ENCODE measurements at places on chromosomes 16 and 17. TPM values are rescaled to one million over a fixed set of nuclear protein-coding genes. Genes with fewer than 3 reads are reported as not detected.

Gene RHBDL1
- polyA plus RNA-seq, result 2.6 TPM

Gene SLFN12L
- 1.4 TPM for polyA plus RNA-seq

Gene HSPB9
- polyA plus RNA-seq, result 0.40 TPM

Gene CCDC200
- 47.1 TPM for polyA plus RNA-seq

Gene KCNH6
- polyA plus RNA-seq, result 6.9 TPM

Gene NGFR
- 20.4 TPM for polyA plus RNA-seq

Gene CEP95
- polyA plus RNA-seq, result 87.5 TPM

- H3K4me1 ChIP-seq, result peaks cover 6% of the 10 kb centered on the region
- no peak overlapping the region for H3K27ac ChIP-seq
- DNase-seq, result peak; percentile 19
- no peaks in the 10 kb centered on the region for H3K36me3 ChIP-seq
- peaks cover 34% of the 10 kb centered on the region for H3K27me3 ChIP-seq
Observed at GRCh38 chr16:47142821-47143676, 696 bp downstream of the NETO2 start.

DNA sequence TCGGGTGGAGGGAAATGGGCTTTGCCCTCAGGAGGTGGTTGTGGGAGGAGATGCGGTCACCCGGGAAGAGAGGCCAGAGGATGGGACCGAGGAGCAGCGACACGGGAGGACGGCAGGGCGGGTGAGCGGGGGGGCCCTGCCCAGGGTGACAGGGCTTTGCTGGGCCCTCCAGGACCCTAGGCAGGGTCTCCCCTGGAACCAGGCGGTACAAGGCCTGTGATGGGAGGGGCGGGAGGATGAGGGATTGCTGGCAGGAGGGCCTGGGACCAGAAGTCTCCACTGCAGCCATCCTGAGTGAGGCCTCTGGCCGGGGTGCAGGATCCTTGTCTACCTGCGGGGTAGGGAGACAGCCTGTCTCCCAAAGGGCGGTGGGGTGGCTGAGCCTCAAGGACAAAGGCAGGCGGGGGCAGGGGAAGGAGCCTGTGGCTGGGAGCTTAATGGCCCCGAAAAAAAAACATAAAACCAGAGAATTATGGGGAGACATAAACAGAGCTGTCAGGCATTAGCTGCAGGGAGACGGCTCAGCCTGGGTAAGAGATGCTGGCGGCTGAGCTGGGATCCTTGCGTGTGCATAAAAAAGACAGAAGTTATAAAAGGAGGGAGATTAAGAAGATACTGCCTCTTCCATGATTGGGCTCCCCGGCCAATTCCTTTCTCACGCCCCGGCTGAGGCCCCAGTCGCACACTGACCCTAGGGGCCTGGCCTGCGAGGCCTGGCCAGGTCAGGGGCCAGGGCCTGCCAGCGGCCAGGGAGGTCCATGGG lies 66.7 kb downstream of the SREBF1 start:
- H3K36me3 ChIP-seq, result peaks cover 3% of the 10 kb centered on the region
- no peaks in the 10 kb centered on the region for H3K27me3 ChIP-seq
- H3K4me3 ChIP-seq, result no peak overlapping the region
- peak overlapping the region; percentile 2 for H3K27ac ChIP-seq
- no peak for DNase-seq

DNA sequence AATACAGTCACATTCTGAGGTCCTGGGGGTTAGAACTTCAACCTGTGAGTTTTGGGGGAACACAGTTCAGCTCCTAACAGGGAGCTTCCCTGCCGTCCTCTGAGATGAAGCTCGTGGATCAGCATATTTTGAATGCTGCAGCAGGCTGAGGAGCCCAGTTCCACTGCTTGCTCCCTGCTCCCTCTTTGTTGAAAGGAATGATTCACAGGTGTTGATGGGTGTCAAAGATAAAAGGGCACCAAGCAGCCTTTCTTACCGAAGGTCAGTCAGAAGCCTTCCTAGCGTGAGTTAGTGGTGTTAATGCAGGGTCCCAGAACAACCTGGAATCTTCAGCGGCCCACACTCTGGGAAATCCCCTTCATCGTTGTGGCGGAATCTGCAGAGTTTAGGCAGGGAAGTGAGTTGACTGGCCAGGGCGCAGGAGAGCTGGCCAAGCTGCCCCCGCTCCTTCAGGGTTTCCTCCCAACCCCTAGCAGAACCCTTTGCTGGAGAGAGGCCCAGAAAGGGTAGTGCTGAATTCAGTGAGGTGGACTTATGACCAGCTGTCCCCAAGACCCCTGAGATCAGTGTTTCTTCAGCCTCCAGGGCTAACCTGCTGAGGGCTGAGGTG lies 114.8 kb downstream of the GNAO1 start:
- no peak overlapping the region for H3K27ac ChIP-seq
- H3K27me3 ChIP-seq, result no peaks in the 10 kb centered on the region
- no peaks in the 10 kb centered on the region for H3K4me1 ChIP-seq

GRCh38 chr17:36825951-36826350 lies 111.3 kb upstream of the LHX1 start:
- H3K27ac ChIP-seq, result no peak overlapping the region
- H3K4me1 ChIP-seq, result no peaks in the 10 kb centered on the region
- H3K4me3 ChIP-seq, result no peak overlapping the region
- no peaks in the 10 kb centered on the region for H3K36me3 ChIP-seq
- DNase-seq, result no peak

- H3K27ac ChIP-seq, result no peak overlapping the region
- H3K4me3 ChIP-seq, result no peak overlapping the region
- DNase-seq, result no peak
Observed at GRCh38 chr17:48644910-48645557, 18.9 kb upstream of the HOXB9 start.

GRCh38 chr17:66349521-66350254 lies 47.3 kb downstream of the PRKCA start:
- H3K4me3 ChIP-seq, result no peak overlapping the region
- H3K27me3 ChIP-seq, result no peaks in the 10 kb centered on the region
- no peak for DNase-seq
- no peaks in the 10 kb centered on the region for H3K36me3 ChIP-seq

- peaks cover 16% of the 10 kb centered on the region for H3K27me3 ChIP-seq
- H3K27ac ChIP-seq, result no peak overlapping the region
- no peak overlapping the region for H3K4me3 ChIP-seq
- H3K36me3 ChIP-seq, result no peaks in the 10 kb centered on the region
Observed at GRCh38 chr16:66272461-66272860, 94.0 kb upstream of the CDH5 start.

DNA sequence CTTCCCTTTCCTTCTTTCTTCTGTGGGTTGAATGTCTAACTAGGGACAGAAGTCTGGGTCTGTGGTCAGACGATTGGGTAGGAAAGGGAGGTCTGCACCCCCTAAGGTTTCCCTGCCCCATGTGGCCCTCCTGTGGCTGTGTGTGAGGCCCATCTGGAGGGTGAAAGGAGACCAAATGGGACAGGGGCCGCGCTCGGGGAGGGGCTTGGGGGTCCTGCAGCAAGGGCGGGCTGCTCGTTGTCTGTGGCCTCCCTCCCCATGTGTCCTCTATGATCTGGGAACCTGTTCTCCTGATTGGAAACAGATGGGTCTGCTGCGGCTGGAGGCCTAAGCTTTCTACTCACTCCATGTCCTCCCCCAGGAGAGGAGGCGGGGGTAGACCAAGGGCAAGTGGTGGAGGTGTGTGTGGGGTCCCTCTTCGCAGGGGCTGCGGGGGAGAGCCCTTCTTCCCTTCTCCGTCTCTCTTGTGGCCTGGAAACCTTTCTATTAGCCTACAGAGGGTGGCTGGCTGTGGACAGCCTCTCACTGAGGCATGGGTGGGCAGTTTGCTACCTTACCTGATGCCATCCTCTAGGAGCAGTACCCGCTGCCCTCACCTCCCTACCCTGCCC lies 18.6 kb downstream of the IGFBP4 start:
- DNase-seq, result no peak
- no peaks in the 10 kb centered on the region for H3K27me3 ChIP-seq
- no peak overlapping the region for H3K4me3 ChIP-seq
- H3K36me3 ChIP-seq, result peaks cover 2% of the 10 kb centered on the region

DNA sequence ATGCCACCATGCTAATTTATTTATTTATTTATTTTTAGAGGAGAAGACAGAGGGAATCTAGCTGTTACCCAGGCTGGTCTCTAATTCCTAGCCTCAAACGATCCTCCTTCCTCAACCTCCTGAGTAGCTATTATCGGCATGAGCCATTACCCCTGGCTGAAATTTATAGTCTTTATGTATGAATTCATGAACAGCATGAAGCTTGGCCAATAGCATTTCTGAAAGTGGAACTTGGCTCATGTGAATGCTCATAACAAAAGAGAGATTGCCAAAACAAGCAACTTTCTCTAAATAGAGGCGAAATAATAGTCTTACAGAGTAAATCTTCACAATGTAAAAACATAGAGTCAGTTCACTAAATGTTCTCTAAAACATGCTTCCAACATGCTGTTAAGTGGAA lies 30.1 kb upstream of the SMURF2 start:
- no peak for DNase-seq
- no peaks in the 10 kb centered on the region for H3K4me1 ChIP-seq
- H3K36me3 ChIP-seq, result no peaks in the 10 kb centered on the region
- H3K4me3 ChIP-seq, result no peak overlapping the region

DNA sequence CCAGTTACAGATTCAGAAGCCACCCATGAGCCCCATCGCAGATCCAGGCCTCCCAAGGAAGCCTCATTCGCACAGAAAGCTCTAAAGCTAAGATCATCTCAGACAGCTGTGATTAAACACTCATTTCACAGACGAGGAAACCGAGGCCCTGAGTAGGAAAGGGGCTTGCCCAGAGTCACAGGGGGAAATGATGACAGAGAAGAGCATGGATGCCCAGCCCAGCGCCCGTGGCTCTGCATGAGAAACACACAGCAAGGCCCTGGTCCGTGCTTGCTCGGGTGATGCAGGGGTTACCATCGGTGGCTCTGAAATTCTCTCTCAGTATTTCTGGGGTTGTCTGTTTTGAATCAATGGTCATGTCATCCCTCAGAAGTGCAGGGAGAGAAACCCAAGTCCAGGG lies 109.6 kb downstream of the C16orf78 start:
- H3K27ac ChIP-seq, result no peak overlapping the region
- no peaks in the 10 kb centered on the region for H3K36me3 ChIP-seq
- peaks cover 6% of the 10 kb centered on the region for H3K4me1 ChIP-seq

GRCh38 chr17:59504821-59505220 lies 60.6 kb upstream of the DHX40 start:
- no peak for DNase-seq
- no peak overlapping the region for H3K4me3 ChIP-seq
- no peaks in the 10 kb centered on the region for H3K36me3 ChIP-seq
- no peaks in the 10 kb centered on the region for H3K27me3 ChIP-seq

DNA sequence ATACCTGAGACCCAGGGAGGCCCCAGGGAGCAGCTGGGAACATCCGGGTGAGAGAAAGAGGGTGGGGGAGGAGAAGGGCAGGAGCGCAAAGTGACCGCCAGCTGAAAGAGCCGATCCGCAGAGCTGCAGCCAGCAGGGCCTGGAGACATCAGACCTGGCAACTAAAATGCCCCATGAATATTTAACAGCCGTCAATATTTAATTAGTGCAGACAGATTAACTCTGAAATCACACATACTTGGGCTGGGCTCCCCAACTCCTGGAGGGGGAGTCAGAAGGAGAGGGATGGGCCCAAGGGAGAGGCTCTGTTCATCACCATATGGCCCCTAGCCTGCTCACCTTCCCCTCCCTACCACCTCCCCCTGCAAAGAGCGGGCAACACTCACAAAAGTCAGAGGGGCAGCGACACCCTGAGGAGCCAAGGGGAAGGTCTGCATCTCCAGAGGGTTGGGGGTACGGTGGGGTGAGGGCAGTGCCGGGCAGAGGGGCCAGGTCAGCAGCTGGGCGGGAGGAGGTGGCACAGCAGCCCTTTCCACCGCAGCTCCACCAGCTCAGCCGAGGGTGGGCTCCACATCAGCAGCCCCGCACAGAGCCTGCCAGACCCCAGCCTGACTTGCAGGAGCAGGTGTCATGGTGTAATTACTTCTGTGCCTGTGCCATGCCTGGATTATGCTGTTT lies 61.9 kb upstream of the CCL1 start:
- no peaks in the 10 kb centered on the region for H3K36me3 ChIP-seq
- no peak for DNase-seq
- no peak overlapping the region for H3K27ac ChIP-seq
- peaks cover 51% of the 10 kb centered on the region for H3K27me3 ChIP-seq
- no peaks in the 10 kb centered on the region for H3K4me1 ChIP-seq
- no peak overlapping the region for H3K4me3 ChIP-seq

- H3K4me3 ChIP-seq, result peak overlapping the region; percentile 83
- peak overlapping the region; percentile 27 for H3K27ac ChIP-seq
- peak; percentile 86 for DNase-seq
- peaks cover 43% of the 10 kb centered on the region for H3K4me1 ChIP-seq
Observed at GRCh38 chr17:78253946-78254672, 22.7 kb downstream of the TMEM235 start.

- no peak overlapping the region for H3K4me3 ChIP-seq
- H3K36me3 ChIP-seq, result no peaks in the 10 kb centered on the region
- H3K4me1 ChIP-seq, result peaks cover 10% of the 10 kb centered on the region
Observed at GRCh38 chr17:3693829-3694231, 2.1 kb downstream of the P2RX5 start.

GRCh38 chr17:60455378-60455777 lies 33.1 kb downstream of the CHCT1 start:
- H3K36me3 ChIP-seq, result peaks cover 63% of the 10 kb centered on the region
- no peak for DNase-seq
- no peak overlapping the region for H3K4me3 ChIP-seq

DNA sequence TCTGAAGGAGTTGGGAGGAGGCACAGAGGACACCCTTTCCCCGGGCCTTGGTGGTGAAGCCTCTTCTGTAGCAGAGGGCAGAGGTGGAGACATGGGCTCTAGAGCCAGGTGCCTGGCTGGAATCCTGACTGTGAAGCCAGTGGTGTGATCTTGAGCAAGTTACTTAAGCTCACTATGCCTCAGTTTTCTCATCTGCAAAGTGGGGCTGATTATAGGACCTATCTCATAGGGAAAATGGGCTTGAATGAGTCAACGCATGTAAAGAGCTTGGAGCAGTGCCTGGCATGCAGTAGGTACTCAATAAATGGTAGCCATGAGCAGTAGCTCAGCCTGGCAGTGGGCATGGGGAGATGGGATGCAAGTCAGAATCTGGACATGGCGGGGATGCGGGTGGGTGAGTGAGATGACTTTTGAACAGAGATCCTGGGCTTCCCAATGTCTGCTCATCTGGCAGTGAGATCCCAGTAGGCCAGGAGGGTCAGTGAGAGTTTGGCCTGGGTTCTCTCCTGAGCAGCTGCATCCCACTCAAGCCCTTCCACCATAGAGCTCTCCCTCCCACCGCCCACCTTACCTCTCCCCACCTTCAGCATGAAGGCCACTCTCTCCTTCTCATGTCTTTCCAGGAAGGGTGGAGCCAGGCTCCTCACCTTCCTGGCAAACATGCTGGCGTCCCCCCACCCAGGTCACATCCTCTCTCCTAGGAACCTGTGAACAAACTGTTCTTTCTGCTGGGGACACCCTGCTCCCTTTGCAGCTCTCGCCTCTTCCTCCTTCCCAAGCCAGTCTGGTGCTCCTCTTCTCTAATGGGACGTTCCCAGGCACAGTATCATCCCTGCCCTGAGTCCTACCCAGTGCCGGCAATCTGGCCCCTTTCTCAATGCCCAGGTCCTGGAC lies 13.1 kb upstream of the SP2 start:
- no peak for DNase-seq
- H3K4me1 ChIP-seq, result peaks cover 76% of the 10 kb centered on the region
- H3K4me3 ChIP-seq, result no peak overlapping the region
- peak overlapping the region; percentile 73 for H3K27ac ChIP-seq

- H3K27ac ChIP-seq, result no peak overlapping the region
- no peak for DNase-seq
- no peaks in the 10 kb centered on the region for H3K36me3 ChIP-seq
- H3K27me3 ChIP-seq, result peaks cover 3% of the 10 kb centered on the region
- H3K4me1 ChIP-seq, result peaks cover 14% of the 10 kb centered on the region
Observed at GRCh38 chr16:586047-586644, 3.7 kb upstream of the RAB40C start.
